Heart left ventricle (tissue), 16 donors: ENCODE measurements at places on chromosomes 5 and 9. TPM values are rescaled to one million over a fixed set of nuclear protein-coding genes. Genes with fewer than 3 reads are reported as not detected.

GRCh38 chr5:176155922-176156359 lies 82.3 kb upstream of the SIMC1 start:
- no peak for DNase-seq

DNA sequence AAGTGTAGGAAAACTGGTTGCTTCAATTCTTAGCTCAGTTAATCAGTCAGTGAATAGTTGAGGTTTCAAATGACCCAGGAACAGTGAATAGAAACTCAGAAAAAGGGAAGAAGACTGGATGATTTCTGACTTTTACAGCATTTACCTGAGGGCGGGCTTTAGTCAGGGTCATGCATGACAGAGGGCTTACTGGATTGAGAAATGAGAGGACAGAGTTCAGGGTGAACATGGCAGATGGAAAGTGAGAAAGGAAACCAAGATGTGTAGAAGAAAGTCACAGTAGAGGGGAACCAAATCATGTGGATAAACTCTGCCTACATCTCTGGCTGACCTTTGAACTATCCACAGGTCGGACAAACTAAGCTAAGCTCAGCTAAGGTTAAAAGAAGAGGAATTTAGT lies 596.0 kb downstream of the SEMA5A start:
- DNase-seq, result no peak

GRCh38 chr9:84375954-84376353 lies 35.4 kb upstream of the SLC28A3 start:
- DNase-seq, result no peak

DNA sequence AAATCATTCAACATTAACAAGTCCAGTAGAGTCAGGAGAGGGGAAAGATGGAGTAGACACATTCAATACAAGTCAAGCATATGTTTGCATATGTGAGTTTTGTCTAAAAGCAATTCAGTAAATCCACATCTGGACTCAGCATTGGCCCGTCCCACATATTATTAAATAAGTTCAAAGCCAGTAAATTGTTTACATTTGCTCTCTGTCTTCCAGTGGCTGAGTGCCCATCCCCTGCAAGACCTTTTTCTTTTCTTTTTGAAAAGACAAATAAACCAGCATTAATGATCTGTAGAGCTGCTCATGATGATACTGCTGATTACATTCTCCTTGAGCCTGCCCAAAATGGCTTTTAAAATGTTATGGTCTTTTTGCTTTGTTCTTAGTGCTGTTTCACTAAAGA lies 71.1 kb downstream of the TNC start:
- DNase-seq, result no peak

- no peak for DNase-seq
Measured at GRCh38 chr9:130962418-130963316, 23.6 kb upstream of the FIBCD1 start.

DNA sequence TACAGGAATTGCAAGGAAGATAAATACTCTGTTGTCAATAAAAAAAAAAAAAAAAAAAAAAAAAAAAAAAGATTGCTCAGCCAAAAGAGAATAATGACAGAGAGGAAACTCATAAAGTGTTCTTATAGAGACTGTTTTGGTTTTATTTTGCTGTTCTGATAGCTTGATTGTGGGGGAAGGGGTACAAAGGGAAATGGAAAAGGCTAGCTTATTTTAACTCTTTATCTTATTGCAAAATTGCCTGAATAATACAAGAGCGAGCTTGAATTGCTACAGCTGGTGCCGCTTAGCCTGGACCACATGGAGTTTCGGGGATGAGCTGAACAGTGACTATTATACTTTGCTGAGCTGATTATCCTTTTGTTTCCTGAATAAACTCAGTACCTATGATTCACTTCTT lies 31.0 kb upstream of the SHISAL2B start:
- no peak for DNase-seq

DNA sequence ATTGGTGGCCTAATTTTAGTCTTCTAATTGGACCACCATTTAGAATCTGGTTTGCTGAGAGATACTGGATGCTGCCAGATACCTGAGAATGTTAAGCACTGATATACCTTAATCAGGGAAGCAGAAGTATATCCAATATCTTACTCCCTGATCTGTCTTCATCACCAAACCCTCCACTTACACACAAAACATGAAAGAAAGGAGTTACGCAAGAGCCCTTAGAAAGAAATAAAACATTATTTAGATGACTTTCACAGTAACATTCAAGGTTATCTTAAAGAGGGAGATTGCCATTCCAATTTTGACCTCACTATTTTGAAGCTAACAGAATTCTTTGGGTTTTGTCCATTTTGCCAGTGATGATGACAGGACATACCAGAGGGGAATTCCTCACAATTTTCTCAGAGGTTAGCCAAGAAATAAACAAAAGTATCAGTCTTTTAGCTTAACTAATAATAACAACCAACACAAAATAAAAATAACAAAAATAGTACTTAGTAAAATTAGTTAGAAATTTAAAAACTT lies 496.1 kb downstream of the NFIB start:
- no peak for DNase-seq

GRCh38 chr9:85717220-85717619 lies 24.5 kb downstream of the AGTPBP1 start:
- DNase-seq, result no peak

GRCh38 chr5:62132276-62132675 lies 173.7 kb upstream of the KIF2A start:
- no peak for DNase-seq

DNA sequence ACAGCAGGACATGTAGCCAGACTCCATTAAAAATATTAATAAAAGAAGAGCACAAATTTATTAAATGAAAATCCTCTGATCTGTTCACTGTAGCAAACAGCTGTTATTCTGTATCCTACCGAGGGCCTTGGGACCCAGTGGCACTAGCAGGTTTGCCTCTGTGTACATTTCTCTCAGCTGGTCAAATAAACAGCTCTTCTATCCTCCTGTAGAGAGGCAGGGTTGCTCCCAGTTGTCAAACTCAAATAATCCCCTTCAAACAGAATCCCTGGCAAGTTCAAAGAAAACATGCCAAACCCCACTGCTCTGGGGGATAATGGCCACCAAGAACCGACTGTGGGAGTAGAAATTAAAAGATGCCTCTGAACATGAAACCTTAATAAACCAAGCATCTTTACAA lies 1262.0 kb upstream of the DMAC1 start:
- DNase-seq, result no peak

DNA sequence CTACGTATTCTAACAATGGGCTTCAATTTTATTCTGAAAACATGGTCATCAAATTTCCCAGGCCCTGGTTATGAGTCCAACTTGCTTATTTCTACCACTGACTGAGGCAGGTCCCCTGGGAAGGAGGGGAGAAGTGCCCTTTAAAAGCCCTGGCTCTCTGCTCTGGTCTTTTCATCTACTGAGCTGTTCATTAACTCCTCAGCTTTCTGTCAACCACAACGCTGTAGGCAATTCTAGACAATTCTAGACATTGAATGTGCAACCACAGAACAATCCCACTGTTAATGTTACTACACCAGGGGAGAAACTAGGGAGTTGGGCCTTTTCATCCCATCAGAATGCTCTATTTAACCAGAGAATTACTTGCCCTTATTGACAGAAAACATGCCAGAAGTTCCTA lies 10.0 kb downstream of the MOCS2 start:
- DNase-seq, result no peak

DNA sequence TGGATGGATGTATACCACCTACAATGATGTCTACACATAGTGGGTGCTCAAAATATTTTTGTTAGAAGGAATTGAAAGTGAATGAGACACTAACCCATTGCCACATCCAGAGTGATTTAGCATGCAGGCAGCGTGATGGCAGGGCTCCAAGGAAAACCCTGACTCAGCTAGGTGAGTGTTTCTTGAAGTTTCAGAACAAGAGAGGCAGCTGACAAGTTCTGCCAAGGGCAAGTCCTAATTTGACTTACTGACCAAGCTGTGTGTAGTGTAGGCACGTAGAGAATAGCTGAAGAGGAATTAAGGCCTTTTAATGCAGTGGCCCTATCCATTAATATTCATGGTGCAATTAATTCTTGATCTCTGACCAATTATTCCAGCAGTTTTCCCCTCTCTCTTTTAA lies 107.8 kb upstream of the ATP10B start:
- no peak for DNase-seq

GRCh38 chr9:35732800-35733541 lies 505 bp downstream of the CREB3 start:
- no peak for DNase-seq

GRCh38 chr5:132425009-132425937 lies 55.8 kb downstream of the SLC22A5 start:
- DNase-seq, result no peak

Gene PRELID1
- total RNA-seq, result 42.4 TPM

Gene ELOVL7
- 1.8 TPM for total RNA-seq

Gene CNTNAP3
- 8.1 TPM for total RNA-seq

Gene SLC6A3
- total RNA-seq, result 0.14 TPM

Gene OR13C2
- total RNA-seq, result not detected

Gene FOXI1
- not detected for total RNA-seq

Gene FOXD4L5
- total RNA-seq, result not detected
